Endothelial cell (in vitro differentiated cells): ENCODE measurements at places on chromosomes 12 and 14.

DNA sequence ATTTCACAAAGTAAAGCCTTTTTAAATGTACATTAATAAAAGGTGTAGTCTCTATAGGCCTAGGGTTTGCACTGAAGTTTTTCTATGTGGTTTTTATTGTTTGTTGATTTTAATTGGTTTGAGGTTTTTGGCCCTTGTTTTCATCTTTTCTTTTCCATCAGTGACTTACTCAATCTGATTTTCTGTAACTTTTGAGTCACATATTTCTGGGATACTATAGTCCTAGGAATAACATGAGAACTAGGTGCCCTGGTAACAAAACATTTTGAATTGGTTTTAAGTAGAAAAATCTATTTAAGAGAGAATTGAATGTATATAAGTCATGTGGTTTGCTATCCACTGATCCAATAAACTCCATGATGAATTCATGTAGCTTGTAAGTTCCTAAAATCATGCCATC, 311.9 kb downstream of the CEP128 start:
- no peak for DNase-seq

GRCh38 chr12:57523706-57524614, 1.3 kb downstream of the MBD6 start:
- DNase-seq, result no peak

DNA sequence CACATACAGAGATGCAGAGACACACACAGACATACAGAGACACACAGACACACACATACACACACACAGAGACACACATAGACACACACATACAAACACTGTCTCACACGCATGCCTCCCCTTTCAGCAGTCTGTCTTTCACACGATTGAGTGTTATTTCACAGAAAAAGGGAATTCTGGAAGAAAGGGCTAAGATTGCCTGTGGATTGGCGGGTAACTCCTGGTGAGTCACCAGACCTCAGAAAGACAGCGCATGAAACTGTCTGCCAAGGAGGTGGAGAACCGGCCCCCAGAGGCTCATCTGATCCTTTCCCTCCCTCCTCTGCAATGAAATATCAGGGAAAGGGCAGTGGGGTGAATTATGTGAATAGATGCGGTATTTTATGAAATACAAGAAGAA, 127.2 kb upstream of the GSC start:
- DNase-seq, result no peak

DNA sequence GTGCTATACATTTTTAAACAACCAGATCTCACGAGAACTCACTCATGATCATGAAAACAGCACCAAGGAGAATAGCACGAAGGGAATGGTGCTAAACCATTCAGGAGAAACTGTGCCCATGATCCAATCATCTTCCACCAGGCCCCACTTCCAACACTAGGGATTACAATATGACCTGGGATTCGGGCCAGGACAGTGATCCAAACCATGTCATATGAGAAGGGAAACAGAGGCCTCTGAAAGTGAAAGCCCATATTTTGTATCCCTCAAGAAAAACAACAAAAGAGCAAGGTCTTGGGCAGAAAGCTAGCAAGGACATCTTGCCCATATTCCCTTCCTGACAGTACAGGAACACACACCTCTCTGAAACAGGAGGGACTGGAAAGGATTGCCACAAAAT, 163.9 kb upstream of the VASH1 start:
- no peak for DNase-seq

DNA sequence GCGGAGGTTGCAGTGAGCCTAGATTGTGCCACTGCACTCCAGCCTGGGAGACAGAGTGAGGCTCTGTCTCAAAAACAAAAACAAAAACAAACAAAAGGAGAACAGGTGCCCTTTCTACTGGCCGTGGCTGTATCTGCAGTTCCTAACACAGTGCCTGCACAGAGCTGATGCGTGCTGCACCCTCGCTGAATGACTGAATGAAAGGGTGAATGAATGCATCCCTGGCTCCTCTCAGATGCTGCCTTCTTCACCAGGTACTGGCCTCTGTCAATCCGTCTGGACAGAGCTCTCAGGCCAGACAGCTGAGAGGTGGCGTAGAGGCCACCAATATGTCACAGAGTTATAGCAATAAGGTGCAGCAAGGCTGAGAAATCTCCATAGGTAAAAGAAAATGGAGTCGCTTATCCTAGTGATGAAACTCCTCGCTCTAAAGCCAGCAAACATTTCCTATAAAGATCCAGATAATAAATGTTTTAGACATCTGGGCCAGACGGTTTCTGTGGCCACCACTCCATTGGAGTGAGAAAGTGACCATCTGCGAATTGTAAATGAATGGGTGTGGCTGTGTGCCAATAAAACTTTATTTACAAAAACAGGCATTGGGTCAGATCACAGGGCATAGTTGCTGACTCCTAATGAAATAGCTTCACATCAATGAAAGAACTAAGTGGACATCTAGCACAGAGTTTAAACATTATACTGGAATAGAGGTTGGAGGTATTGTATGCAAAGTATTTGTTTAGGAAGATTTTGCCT, 15.9 kb upstream of the FZD10 start:
- DNase-seq, result no peak
